ENCODE measurements at places on chromosomes 16 and 17.

GRCh38 chr17:3865176-3865575 is 19.1 kb upstream of the NCBP3 start:
- no peak for DNase-seq

GRCh38 chr16:6484081-6484480 is 848.6 kb upstream of the RBFOX1 start:
- DNase-seq, result no peak

- peak; percentile 66 for DNase-seq
Measured at GRCh38 chr16:57462209-57462977, at the start of gene POLR2C. Gene POLR2C (plus strand): TSS chr16:57462679. CDS start chr16:57462725, 46 bp downstream.

DNA sequence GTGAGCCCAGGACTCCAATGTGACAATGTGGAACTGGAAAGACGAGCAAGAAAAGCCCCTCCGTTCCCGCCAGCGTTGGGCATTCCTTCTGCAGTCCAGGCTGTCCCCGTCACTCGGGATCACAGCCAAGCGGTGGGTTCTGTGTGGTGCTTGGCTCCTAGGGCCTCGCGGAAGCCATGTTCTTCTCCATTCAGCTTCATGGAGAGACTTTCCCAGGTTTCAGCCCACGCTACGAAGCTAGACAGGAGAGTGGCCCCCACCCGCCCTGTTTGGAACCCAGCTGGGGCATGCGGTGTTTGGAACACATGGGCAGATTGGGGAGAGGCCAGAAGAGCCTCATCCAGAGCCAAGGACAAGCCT is 5.8 kb downstream of the LMF1 start:
- DNase-seq, result no peak

DNA sequence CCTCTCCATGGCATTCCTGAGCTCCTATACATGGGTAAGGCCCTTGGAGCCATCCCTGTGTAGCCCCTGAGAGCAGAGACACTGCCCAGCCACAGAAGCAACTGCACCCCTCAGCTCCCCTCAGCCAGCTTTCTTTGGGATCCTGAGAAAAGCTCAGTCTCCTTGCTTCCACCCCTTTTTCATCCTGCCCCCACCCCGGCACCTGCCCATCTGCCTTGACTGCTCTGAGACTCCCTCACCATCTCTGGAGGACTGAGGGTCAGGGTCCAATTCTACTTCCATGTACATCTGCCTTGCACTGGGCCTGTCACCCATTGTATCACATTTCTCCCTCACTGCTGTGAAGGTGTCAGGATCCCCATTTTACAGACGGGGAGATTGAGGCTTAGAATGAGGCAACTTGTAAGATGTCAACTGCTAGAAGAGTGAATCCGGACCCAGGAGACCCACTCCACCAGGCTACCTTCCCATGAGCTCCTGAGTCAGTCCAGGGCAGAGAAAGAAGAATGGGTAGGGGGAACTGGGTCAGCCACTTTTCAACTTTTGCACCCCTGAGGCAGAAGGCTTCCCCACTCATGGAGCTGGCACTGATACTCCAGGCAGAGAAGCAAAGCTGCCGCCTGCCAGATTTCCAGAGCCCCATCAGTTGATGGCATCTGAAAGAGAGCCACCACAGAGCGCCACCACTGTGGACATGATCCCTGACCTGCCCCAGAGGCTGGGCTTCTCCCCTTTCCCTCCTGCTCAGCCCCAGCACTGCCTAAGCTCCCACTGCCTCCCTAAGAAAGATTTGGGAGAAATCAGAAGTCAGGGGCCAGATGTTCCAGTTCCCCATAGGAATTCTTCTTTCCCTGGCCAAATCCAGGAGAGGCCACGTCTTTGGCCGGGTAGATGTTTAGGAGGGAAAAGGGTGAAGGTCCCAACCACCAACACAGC is 135.4 kb downstream of the TMEM132E start:
- DNase-seq, result no peak

DNA sequence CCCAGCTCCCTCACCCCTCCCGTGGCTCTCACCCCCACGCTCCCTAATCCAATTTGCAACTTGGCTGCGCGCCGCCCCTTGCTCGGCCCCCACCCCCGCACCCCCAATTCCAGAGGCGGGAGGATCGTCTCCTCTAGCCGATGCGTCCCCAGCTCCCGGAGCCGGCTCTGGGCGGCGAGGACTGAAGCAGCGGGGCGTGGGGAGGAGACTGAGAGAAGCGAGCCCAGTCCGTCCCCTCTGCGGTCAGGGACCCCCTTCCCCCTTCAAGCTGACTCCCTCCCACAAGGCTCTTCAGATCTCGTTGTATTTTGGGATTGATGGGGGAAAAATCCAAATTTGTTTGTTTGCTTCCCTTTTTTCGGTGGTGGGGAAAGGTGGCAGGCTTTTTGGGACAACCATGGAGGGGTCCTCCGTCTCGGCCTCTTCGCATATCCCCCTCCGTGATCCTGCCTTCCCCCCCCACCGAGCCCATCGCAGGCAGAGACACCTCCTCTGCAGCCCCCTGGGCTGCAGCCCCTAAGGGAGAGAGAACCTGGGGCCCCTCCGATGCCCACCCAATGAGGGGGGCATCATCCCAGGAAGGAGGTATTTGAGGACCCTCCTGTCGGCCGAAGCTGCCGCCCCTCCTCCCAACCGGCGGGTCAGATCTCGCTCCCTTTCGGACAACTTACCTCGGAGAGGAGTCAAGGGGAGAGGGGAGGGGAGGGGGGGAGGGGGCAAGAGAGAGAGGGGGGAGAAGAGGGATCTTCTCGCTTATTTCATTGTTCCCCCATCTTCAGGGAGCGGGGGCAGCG is 466 bp downstream of the NEUROD2 start:
- DNase-seq, result no peak

- no peak for DNase-seq
Measured at GRCh38 chr16:49886554-49887094, 30.7 kb upstream of the ZNF423 start.

- DNase-seq, result no peak
Measured at GRCh38 chr17:17804007-17804406, 32.8 kb downstream of the SREBF1 start.

DNA sequence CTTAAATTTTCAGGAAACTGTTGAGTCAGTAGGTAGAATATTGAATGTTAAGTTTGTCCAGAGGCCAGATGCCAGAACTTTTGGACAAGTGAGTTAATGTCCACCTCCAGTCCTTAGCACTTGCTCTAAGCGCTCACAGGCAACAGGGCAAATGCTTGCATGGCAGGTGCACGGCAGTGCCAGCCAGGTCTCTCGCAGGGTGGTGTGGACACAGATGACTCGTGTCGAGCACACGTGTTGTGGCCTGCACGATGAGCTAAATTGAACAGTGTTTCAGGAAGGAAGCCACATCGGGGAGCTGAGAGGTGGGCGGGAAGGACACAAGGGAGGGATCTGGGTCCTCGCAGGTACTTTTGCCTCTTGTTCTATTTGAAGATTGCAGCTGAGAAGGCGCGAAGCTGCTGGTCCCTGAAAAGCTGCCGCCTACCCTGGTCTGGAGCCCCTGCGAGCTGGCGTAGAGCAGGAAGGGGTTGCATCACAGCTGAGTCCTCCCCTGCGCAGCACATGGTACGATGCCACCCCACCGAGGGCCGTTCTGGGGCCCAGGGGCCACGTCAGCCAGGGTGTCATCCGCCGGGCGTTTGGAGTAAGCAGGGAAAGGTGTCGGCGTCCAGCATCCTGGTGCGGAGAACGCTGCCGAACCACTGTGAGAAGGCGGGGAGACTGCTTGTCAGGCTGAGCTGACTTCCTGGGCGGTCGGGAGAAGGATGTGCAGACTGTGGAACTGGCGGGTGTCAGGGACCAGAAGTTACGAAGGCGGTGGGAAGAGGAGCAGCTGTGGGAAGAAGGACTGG is 6.3 kb downstream of the RAB40C start:
- no peak for DNase-seq

- peak; percentile 44 for DNase-seq
Measured at GRCh38 chr17:50169121-50169764, 3.4 kb downstream of the SGCA start.

DNA sequence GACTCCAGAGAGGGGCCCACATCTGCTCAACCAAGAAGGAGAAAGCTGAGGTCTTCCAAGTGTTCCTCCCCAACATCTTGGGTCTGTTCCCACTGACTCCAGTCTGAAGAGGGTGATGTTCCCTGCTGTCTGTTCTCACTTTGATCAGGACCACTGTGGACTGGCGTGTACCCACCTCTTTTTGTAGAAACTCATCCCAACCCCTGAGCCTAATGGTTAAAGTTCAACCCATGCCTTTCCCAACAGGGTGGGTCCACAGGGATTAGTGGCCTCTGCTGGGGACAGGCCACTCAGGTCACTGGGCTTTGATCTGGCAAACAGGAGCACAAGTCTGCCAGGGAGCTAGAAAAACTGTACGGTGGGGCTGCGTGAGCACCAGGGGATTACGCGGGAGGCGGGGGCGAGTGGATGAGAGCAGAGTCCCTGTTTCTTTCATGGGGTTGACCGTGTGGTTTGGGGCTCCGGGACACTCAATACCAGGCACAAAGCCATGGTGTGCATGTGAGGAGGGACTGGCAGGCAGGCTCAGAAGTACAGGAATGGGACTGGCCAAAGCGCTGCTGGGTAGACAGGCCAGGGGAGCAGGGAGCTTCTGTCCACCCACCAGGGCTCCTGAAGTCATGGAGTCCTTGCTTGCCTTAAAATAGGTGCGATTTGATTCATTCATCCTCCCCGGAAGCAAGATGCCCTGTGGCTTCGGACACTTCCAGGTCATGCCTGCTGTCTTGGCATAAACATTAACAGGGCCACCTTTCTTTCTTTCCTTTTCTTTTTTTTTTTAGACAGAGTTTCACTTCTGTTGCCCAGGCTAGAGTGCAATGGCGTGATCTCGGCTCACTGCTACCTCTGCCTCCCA is at the start of gene CA5A:
Gene CA5A, minus strand, starts transcription at position 155 of the 856 bp plus-strand sequence. Its CDS starts 79 bp downstream, at position 76.
- DNase-seq, result no peak

- DNase-seq, result no peak
Measured at GRCh38 chr17:41977991-41978390, 11.4 kb downstream of the CNP start.

GRCh38 chr17:35716897-35717465 is 14.5 kb upstream of the RASL10B start:
- no peak for DNase-seq

GRCh38 chr16:88880226-88881006 is 14.0 kb upstream of the PABPN1L start:
- no peak for DNase-seq

DNA sequence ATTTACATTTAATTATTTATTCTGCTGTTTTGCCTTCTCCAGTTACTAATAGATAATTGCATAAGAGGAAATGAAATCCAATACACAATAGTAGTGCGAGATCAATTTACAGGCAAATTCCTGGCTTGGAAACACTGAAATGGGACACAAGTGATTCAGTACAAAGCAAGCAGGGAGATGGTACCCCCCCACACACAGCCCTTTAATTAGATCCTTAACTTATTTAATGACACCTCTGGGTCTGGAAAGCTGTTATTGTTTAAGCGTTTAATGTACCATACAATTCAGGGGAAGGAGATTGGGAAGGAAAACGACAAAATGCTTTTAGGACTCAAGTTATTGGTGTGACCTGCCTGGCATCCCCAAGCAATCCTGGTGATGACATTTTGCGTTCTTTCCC is 318.2 kb downstream of the NPIPA8 start:
- no peak for DNase-seq

- DNase-seq, result no peak
Measured at GRCh38 chr17:69207151-69207550, 21.5 kb downstream of the ABCA10 start.

DNA sequence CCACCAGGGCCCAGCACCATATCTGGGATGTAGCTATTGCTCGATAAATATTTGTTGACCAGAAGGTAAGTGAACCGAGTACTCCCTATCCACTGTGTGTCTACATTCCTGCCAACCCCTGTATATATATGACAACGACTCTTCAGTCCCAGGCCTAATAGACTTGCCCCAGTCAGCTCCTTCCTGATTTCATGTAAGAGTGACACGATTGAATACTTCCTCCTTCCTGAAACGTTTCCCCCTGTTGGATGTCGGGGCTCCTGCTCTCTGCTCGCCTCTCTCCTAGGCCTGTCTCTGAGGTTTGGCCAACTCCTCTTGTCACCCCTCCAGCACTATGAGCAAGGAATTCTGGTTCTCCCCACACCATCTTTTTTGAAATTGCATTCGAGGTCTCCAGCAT is 178.9 kb downstream of the PRKCA start:
- DNase-seq, result no peak

DNA sequence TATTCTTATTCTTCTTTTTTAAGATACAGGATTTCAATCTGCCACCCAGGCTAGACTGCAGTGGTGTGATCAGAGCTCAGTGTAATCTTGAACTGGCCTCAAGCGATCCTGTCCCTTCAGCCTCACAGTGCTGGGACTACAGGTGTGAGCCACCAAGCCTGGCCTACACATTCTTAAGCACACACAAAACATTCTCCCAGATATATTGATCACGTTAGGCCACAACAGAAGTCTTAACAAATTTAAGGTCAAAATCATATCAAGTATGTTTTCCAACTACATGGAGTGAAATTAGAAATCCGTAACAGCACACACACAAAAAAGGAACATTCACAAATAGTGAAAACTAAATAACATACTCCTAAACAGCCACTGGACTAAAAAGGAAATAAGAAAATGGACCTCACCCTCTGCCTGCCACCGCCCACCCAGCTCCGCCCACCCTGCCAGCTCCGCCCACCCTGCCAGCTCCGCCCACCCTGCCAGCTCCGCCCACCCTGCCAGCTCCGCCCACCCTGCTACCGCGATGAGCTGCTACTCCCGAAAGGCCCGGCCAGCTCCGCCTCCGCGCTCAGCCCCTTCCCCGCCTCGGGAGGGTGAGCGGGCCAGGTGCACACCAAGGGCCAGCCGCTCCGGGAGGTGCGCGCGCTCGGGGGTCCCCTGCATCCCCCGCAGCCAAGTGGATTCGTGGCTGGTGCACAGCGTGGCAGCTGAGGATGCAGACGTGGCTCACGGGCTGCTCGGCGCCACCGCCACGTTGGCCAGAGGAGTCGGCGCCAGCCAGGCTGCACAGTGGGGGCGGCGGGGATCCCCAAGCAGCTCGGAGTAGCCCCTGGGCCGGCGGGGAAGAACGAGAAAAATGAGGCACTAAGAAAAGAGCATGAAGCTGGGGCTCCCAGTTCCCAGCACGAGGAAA is 41.2 kb downstream of the C16orf87 start:
- DNase-seq, result no peak

- no peak for DNase-seq
Measured at GRCh38 chr17:49552070-49552751, 23.5 kb upstream of the NXPH3 start.

DNA sequence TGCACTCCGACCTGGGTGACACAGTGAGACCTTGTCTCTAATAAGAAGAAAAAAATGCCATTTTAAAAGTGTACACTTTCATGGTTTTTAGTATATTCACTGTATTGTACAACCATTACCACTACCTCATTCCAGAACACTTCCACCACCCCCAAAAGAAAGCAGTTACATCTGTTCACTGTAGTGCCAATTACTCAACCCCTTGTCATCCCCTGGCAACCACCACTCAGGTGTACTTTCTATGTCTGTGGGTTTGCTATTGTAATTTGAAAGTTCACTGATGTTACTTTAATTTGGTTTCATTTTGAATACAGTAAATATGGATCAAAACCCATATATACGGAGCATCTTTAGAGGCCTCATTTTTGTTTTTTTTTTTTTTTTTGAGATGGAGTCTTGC is 6.1 kb downstream of the ZG16 start:
- no peak for DNase-seq

Measured in NCI-H2081 (cell line).